ENCODE measurements at places on chromosomes 4 and X.

GRCh38 chrX:42143866-42144592, 220.7 kb upstream of the CASK start:
- no peak for DNase-seq

GRCh38 chr4:39330353-39330752, 35.8 kb downstream of the RFC1 start:
- DNase-seq = no peak

GRCh38 chrX:3638280-3638873, 75.1 kb downstream of the PRKX start:
- DNase-seq = no peak

- no peak for DNase-seq
Observed at GRCh38 chr4:150974252-150974640, 40.8 kb downstream of the LRBA start.

GRCh38 chrX:8632924-8633323, 99.0 kb downstream of the ANOS1 start:
- no peak for DNase-seq

GRCh38 chr4:31411565-31411964, 691.4 kb downstream of the PCDH7 start:
- DNase-seq = no peak

GRCh38 chrX:71996826-71997225, 86.2 kb downstream of the NHSL2 start:
- no peak for DNase-seq

- no peak for DNase-seq
Observed at GRCh38 chrX:27163236-27163635, 299.9 kb downstream of the PPP4R3C start.

- no peak for DNase-seq
Observed at GRCh38 chr4:87419578-87420249, 2.7 kb upstream of the NUDT9 start.

DNA sequence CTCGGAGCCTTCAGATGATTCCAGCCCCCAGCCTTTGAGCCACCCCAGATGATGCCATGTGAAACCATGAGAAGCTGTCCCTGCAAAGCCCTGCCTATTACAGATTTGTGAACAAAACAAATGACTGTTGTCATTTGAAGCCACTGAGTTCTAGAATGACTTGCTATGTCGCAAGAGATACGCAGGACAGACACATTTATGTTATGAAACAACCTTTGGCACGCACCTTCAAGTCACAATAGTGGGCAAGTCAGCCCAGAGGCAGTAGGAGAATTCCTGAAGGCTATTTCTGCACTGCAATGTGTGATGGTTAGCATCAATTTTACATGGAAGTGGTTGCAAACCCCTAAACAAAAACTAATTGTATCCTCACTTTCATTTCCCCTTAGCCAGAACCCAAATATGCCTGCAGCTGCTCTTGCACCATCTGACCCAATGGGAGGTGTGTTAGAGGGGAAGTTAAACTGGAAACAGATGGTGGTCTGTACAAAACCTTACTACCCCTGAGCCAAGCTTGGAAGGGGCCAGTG, 174.4 kb upstream of the ATP6AP2 start:
- no peak for DNase-seq

- no peak for DNase-seq
Observed at GRCh38 chrX:12681047-12681446, 110.2 kb upstream of the PRPS2 start.
